Stimulated activated CD4-positive, alpha-beta T cell treated with anti-CD3 and anti-CD28 coated beads, Interleukin-15, amount 100 ng/mL, for 1 hour (primary cell): ENCODE measurements at places on chromosomes 12 and 14.

DNA sequence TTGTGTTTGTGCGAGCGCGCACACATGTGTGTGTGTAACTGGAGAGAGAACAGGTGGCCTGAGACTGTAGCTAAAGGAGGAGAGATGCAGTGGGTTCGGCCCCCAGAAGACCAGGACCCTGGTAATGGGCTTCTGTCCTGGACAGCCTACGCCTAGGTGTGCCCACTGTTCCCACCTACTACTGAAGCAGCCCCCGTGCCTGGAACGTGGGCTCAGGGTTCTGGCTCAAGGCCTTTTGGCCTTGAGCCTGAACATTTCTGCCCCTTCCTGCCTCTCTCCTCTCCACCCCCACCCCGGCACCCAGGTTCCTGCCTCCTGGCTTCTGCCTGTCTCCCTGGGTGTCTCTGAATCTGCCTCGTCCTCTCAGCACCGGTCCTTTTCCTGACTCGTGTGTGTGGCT is 1.5 kb upstream of the NXPH4 start:
- DNase-seq: no peak

- DNase-seq: no peak
Measured at GRCh38 chr12:108589840-108590229, 8.0 kb downstream of the TMEM119 start.

GRCh38 chr12:105590571-105590970 is 260.1 kb downstream of the C12orf75 start:
- DNase-seq: no peak

DNA sequence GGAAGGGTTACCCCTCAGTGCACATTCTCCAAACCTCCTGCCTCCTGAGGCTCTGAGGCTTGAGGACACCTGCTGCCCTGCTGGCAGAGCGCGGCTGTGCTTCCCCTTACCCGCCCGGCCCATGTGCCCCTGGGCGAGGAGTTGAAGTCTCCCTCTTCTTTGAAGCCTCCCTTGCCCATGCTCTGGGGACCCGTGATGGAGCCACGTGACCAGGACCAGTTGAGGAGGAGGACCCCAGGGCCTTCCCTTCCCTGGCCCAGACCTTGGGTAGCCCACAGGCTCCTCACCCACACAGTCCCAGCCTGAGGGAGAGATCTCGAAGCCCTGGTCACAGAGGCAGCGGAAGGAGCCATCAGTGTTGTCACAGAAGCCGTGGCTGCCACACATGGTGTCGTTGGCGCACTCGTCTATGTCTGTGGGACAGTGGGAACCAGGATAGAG is 12.9 kb downstream of the ISCA2 start:
- no peak for DNase-seq

DNA sequence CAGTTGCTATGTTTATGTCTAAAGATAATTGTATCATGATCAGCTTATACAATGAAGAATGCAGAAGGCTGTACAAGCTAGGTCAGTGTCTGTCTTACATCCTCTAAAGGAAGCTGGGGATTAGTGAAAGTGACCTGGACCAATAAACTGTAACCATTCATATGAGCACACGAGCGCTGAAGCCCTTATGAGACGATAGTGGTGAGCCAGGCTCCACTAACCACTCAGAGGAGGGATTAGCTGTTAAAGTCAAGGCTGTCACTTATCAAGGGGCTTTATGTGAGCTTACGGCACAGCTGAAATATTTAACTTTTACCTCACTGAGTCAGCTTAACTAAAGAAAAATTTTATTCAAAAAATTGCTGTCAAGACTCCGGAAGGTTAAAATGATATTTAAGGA is 30.3 kb downstream of the NDUFA12 start:
- no peak for DNase-seq

DNA sequence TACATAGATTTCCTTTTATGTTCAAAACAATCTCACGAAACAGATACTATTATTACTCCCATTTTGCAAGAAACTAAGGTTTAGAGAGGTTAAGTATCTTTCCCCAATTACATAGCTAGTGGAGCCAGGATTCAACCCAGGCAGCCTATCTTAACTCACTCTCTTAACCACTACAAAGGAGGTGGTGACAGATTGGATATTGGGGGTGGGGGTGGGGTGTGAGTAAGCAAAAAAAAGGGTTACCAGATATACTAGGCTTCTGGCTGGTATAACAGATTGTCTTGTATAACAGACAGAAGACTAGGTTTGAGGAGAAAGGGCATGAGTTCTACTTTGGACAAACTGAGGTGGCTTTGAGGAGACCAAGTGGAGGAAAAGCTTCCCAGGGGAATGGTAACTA is 2.1 kb downstream of the GMFB start:
- no peak for DNase-seq

DNA sequence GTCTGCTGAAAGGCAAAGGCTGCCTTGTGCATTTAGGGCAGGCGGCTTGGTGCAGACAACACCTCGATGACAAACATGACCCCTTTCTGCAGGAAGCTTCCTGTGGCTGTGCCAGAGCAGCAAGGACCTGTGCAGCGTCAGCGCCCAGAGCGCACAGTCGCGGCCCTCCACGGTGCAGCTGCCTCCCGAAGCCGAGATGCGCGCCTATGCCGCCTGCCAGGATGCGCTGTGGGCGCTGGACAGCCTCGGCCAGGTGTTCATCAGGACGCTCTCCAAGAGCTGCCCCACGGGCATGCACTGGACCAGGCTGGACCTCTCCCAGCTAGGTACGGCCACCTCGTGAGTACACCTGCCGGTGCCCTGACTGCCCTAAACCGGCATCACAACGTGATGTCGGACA is 57.3 kb downstream of the ANKRD9 start:
- DNase-seq: no peak

GRCh38 chr14:69696204-69696527 is 70.8 kb upstream of the SRSF5 start:
- no peak for DNase-seq

- DNase-seq: no peak
Measured at GRCh38 chr12:57452181-57452936, 2.7 kb upstream of the INHBE start.
